CD4-positive, alpha-beta memory T cell (primary cell): ENCODE measurements at places on chromosomes 2 and 18.

DNA sequence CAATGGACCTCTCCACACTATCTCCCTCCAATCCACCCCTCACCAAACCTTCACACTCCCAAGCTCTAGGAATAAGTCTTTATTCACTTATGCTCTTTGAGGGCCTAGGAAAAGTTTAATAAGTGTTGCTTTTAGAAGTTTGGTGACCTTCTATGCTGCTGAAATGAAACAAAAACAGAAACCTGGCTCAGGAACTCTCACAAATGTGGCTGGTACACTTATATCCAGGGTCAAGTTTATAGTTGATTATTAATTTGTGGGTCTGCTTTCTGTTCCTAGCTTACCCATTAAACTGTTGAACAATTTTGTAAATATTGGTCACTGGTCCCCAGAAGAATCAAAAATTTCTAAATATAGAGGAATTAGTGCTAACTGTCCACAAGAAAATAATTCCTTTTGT is 14.2 kb upstream of the ANKRD44 start:
- no peak for DNase-seq

DNA sequence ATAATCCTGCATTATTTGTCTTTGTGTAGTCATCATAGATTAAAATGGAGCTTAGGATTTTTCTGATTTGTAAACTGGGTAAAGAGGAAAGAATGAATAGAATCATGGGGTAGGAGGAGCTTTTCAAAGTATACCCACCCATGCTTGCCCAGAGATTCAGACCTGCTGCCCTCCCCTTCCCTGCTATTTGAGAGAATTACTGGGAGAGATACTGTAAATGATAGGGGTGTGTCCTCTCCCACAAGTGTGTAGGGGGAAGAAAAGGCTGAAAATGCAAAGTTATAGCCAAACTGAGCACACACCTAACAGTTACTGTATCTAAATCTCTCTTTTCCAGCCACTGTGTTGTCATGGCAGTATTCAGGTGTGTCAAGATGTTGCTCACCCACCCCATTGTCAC is 21.5 kb upstream of the DYNC2LI1 start:
- no peak for DNase-seq

DNA sequence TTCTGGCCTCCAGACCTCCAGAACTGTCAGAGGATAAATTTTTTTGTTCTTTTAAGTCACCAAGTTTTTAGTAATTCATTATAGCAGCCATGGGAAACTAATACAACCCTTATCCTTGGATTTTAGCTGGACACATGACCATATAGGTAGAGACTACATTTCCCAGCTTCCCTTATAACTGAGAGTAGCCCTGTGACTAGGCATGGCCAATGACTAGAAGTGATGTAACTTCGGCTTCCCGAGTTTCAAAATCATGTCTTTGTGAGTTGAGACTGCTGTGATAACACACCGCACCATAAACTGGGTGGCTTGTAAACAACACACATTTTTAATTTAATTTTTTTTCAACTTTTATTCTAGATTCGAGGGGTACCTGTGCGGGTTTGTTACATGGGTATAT is 134.0 kb upstream of the SERTAD2 start:
- no peak for DNase-seq

- no peak for DNase-seq
Measured at GRCh38 chr2:152696476-152696875, 20.8 kb downstream of the PRPF40A start.

DNA sequence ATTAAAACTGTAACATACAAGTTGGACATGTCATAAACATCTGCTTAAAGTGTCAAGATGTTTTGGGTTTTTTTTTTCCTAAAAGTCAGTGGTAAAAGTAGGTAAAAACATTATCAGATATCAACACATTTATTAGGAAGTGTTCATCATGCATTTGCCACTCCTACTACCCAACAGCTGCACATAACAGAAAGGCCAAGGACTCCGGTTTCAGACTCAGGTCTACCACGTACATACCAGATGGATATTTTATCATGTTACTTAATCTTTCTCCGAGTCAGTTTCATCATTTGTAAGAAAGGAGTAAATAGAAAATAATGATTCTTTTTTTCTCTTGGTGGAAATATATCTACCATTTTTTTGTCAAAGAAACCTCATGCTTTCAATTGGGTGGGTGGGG is 192.3 kb downstream of the UBE2E3 start:
- DNase-seq: no peak

GRCh38 chr2:118386641-118387302 is 298.5 kb downstream of the INSIG2 start:
- DNase-seq: no peak

DNA sequence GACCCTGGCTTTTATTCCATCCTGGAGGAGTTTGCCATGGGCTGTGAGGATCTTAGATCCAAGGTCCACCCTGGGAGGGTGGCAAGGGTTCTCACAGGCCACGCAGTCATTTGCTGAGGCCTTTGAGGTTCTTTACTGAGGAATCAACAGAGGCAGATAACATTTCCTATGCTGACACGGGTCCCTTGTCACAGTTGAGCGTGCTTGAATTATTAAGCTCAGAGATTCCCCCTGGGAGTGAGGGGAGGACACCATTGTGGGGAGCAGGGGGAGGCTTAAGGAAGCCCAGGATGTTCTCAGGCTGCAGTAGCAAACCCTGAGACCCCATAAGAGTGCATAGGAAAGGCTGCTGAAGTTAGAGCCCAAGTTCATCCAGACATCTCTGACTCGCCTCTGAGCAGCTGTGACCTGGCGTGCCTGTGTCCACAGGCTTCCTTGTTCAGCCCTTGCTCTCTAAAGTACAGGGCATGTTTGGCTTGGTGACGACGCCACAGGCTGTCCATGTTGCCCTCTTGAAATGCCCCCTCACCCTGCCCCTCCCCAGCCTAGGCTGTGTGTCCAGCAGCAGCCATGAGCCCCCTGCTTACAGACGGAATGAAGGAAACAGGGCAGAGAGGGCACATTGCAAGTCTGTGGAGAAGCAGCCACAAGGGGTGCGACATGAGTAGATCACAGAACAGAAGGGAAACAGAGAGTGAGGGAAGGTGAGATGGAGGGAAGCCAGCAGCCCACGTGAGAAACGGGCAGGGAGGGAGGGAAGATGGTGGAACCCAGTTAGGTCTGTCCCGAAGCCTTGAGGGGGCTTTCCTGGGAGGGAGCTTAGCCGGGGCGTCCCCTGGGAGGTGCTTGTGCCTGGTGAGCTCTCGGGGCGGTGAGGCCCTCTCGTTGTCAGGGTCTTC is 34.0 kb downstream of the NAPG start:
- no peak for DNase-seq

DNA sequence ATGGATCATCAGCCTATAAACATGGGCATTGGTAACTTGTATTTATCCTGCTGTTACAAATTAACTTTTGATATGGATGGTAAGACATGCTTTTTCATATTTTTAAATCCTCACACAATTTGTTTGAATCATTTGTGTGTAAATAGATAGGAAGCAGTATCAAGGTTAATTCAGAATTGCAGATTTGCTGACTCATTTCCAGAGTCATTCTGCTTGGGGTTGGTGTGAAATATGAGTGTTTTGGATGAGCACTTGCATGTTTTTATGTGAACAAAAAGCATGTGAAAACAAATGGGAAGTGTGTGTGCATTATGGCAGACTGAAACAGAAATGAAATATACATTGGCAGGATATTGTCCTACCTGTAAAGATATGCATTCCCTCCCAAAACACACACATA is 11.8 kb downstream of the CCDC85A start:
- no peak for DNase-seq

DNA sequence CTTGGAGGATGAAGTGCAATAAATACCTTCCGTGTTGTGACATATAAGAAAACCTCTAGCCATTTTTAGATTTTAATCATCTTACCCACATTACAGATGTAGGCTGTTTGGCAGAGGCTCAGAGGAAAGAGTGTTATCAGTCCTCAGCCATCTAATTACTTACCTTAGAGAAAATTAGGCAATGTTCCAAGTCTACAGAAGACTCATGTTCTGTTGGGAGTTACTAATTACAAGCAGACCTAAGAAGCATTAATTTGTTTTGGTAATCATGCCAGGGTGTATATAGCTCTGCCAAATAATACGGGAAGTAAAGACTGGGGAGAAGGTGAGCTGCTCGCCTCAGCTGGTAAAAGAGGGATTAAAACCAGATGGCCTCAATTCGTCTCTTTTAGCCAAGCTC is 125.8 kb upstream of the PGAP1 start:
- DNase-seq: peak; percentile 45

DNA sequence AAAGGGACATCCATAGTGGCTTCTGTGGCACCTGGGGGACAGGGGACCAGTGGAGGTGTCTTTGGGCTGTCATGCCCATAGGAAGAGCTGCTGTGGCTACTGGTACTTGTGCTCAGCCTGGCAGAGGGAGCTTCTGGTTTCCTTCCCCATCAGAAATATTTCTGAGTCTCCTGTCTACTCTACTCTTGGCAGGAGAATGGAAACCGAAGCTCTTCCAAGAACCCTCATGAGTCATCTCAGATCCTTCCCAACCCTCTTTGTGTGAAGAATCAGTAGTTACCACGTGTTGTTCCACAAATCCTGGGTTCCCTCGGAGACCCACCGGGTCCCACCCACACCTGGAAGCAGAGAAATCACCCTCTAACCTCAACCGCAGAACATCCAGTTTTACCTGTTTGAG is 234.9 kb downstream of the FHOD3 start:
- no peak for DNase-seq

- DNase-seq: no peak
Measured at GRCh38 chr18:66792466-66792865, 188.6 kb upstream of the CDH19 start.

DNA sequence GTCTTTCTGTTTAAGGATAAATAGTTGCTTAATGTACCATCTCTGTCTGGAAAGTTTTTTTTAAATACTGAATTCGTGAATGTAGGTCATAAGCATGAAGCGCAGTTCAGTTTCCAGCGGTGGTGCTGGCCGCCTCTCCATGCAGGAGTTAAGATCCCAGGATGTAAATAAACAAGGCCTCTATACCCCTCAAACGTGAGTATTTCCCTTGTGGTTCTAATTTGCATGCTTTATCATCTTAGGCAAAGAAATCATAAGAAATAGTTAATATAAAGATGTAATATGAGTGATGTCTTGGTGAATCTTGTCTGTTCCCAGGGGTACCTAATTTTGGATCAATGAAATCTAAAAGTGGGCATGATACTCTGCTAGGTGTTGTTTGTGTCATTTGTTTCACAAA is 1.5 kb downstream of the NDC80 start:
- DNase-seq: no peak

GRCh38 chr2:112679484-112679883 is 33.7 kb downstream of the SLC20A1 start:
- DNase-seq: no peak

- no peak for DNase-seq
Measured at GRCh38 chr2:203664029-203664755, 42.2 kb upstream of the CD28 start.

- DNase-seq: no peak
Measured at GRCh38 chr2:137156221-137156844, 391.0 kb downstream of the THSD7B start.

GRCh38 chr2:148781544-148781943 is 93.5 kb upstream of the KIF5C start:
- no peak for DNase-seq

DNA sequence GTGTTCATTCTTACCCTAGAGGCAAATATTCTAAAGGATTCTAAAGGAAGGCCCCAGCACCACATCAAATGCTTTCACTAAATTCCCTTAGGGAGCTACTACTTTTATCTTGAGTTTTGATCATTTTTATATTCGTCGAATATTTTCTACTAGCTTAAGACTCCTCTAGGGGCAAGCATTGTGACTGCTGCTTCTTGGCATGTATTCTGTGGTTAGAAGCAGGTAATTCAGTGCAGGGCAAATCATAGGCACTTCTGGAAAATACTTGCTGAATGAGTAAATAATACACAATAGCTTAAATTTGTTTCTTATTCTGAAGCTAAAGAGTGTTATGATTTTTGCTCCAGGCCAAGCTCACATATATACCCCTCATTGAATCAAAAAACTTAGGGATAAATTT is 136.4 kb downstream of the LRP2 start:
- no peak for DNase-seq

DNA sequence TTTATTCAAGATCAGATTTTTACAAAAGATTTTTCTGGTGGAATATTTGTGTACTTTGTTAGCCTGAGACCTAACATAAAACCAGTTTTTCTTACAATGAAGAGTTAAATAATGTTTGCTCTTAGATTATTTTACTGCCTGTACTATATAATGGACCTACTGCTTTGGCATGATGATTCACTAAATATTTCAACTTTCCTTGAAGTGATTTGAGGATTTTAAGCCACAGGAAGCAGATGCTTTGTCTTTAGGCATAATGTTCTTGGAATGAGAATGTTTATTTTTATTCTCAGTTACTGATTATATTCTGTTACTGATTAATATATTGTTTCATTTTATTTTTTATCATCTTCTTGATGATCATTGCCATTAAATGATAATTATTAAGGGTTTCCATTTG is 175.3 kb upstream of the LRP1B start:
- DNase-seq: no peak

- no peak for DNase-seq
Measured at GRCh38 chr2:69213782-69214181, 173.2 kb downstream of the GFPT1 start.
